WERI-Rb-1 (cell line): ENCODE measurements at places on chromosomes 16 and 17.

GRCh38 chr16:81158964-81159363, 62.8 kb upstream of the GCSH start:
- DNase-seq, result no peak

GRCh38 chr16:87265261-87265660, 51.9 kb downstream of the C16orf95 start:
- DNase-seq, result no peak

DNA sequence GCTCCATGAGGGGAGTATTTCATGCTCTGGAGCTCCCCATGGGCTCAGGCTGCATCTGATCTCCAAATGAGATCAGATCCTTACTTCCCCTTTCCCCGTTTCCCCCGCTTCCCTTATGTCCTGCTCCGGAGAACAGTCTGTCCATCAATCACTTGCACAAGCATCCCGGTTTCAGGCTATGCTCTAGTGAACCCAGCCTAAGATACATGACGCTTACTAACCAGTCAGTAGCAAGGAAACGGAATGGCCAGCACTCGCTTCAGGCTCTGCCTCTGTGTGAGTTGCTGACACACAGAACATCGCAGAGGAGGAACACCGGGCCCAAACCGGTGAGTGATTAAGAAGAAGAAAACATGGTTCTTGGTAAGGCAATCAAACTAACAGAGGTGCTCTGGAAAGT, 9.4 kb upstream of the ATP5MC1 start:
- DNase-seq, result no peak

DNA sequence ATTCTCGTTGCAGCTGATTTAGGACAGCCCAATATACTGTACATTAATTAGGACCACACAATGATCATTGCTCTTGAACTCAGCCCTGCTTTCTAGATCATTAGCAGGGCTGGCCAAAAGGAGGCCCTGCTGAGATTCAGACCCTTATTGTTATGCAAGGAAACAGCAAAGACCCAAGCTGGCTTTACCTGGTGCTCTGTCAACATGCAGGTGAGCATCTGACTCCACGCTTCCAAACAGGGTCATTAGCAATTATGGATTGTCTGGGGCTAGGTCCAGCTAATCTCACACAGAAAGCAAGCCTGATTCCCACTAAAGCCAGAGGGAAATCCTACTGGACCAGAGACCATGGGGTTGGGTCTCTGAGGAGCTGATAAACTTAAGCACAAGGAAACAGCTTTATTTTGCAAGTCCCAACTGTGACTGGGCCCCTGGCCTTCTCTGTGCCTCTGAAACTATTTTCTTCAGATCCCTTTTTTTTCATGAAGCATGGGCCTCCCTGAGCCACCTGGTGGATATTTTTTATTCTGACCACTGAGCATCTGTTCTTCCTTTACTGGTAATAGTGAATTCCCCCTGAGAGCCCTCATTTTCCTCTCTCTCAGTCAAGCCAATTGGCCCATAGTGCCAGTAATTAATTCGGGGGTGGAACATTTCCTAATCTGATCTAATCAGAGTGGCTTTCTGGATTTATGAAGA, 236.1 kb downstream of the GRIN2A start:
- peak; percentile 8 for DNase-seq

DNA sequence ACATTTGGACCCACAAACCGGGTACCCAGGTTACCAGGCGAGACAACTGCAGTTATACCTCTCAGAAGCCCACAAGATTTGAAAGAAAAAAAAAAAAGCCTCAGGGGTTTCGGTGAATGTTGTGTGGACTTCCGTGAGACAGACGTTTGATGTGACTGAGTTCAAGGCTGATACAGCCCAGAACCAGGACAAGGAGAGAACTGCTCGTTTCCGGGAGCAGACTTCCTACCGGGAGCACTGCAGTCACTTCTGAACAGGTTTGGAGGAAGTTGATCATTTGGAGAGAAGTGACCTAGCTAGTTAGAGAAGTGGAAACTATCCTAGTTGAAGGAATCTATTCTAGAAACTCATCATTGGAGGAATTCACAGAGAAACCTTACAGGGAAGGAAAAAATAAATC, 847 bp downstream of the CKLF start:
- no peak for DNase-seq
